ENCODE measurements at places on chromosomes 13 and 19.

- peaks cover 23% of the 10 kb centered on the region for H3K27me3 ChIP-seq
- H3K27ac ChIP-seq = no peak within 1 kb of the TSS
- no peak within 1 kb of the TSS for H3K4me3 ChIP-seq
- no peaks in the 10 kb centered on the region for H3K36me3 ChIP-seq
- peaks cover 9% of the 10 kb centered on the region for H3K4me1 ChIP-seq
These were observed at the start of gene PLIN5 for GRCh38 chr19:4534836-4535658. Gene PLIN5, minus strand, starts transcription at chr19:4535224. Its CDS starts 1,150 bp downstream, at chr19:4534074.

GRCh38 chr13:94400874-94401273 lies 78.6 kb downstream of the DCT start:
- no peaks in the 10 kb centered on the region for H3K4me1 ChIP-seq
- no peaks in the 10 kb centered on the region for H3K36me3 ChIP-seq
- DNase-seq = no peak
- no peak overlapping the region for H3K27ac ChIP-seq
- no peak overlapping the region for H3K4me3 ChIP-seq
- H3K27me3 ChIP-seq = no peaks in the 10 kb centered on the region

- no peaks in the 10 kb centered on the region for H3K36me3 ChIP-seq
- no peak for DNase-seq
- H3K4me3 ChIP-seq = no peak overlapping the region
- no peak overlapping the region for H3K27ac ChIP-seq
- no peaks in the 10 kb centered on the region for H3K4me1 ChIP-seq
These were observed 1210.1 kb downstream of the DIAPH3 start for GRCh38 chr13:58953638-58954037.

DNA sequence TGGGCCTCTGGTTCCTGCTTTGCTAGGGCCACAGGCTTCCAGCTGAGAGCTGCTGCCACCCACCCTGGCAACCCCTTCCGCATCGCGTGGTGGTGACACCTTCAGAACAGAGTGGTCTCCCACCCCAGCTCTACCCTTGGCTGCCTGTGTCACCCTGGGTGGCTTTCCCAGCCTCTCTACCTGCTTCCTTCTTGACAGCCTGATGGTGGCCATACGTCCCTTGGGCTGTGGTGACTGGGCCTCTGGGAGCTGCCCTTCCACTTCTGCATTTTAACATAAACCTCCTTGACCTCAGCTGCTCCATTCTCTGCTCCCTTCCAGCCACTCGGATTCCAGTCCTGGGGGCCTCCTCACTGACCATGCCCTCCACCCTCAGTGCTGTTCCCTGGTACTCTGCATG lies 17.0 kb downstream of the PAK4 start:
- DNase-seq = no peak
- no peak overlapping the region for H3K4me3 ChIP-seq
- H3K4me1 ChIP-seq = peaks cover 8% of the 10 kb centered on the region
- no peaks in the 10 kb centered on the region for H3K27me3 ChIP-seq

DNA sequence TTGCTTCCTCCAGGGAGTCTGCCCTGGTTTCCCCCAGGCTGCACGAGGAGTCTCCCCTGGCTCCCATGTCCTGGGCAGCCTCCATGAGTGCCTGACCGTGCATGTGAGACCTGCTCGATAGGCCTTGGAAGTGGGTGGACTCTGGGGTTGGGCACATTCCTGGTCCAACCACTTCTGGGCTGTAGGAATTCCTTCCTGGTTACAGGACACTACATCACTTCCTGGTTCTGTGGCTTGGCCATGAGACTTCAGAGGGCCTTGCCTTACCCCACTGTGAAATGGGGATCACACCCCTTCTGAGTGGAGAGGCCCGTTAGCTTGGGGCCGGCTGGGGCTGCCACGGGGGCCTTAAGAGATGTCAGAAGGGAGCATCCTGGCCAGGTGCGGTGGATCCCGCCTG lies 4.0 kb upstream of the ZNF628 start:
- H3K27me3 ChIP-seq = no peaks in the 10 kb centered on the region
- peaks cover 15% of the 10 kb centered on the region for H3K4me1 ChIP-seq
- no peak for DNase-seq
- H3K27ac ChIP-seq = no peak overlapping the region

GRCh38 chr19:30074096-30074495 lies 132.1 kb downstream of the URI1 start:
- H3K36me3 ChIP-seq = no peaks in the 10 kb centered on the region
- no peak overlapping the region for H3K4me3 ChIP-seq
- H3K27ac ChIP-seq = no peak overlapping the region

All from activated naive CD8-positive, alpha-beta T cell treated with anti-CD3 and anti-CD28 coated beads for 36 hours (primary cell).